Activated CD4-positive, CD25-positive, alpha-beta regulatory T cell treated with anti-CD3 and anti-CD28 coated beads, Interleukin-2, amount 50 U/mL, for 16 hours (primary cell): ENCODE measurements at places on chromosomes 7 and 10.

GRCh38 chr10:16950656-16951601 is 133.7 kb upstream of the RSU1 start:
- no peak for DNase-seq

DNA sequence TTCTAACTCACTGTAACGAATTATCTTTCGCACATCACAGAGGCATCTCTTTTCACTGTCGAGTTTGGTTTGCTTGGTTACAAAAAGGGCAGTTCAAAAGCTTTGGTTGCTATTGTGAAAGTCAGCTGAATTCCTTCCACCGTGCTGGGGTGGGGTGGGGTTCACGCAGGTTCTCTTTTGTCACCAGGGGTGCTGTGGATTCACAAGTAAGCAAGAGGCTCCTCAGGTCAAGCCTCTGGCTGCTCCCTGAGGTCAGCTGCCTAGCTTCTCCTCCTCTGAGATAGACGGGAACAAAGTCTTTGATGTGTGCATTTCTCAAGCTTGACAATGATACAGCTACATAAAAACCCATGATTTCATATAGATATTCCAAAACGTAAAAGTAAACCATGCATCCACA is 47.7 kb downstream of the EGFR start:
- DNase-seq, result no peak

DNA sequence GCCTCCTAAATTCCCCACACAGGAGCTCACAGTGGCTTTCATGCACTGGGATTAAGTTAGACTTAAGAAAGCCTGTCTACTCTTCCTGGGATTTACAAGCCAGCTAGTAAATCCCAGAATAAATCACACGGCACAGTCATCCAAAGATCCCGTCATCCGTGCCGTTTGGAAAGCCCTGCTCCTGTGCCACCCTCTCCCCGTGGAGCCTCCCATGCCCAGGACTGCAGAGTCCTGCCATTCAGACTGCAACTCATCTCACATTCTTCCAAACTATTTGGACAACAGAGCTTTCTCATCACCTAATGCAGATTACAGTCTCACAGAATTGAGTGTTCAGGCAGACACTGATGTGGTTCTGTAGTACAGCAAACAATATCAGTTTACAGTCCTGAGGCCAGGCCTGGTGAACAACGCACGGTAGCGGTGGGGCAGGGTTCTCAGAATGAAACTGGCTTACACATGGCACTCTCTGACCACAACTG is 166.5 kb downstream of the EGFR start:
- DNase-seq, result no peak

- DNase-seq, result no peak
Observed at GRCh38 chr10:14543904-14544210, 213.1 kb upstream of the FRMD4A start.

DNA sequence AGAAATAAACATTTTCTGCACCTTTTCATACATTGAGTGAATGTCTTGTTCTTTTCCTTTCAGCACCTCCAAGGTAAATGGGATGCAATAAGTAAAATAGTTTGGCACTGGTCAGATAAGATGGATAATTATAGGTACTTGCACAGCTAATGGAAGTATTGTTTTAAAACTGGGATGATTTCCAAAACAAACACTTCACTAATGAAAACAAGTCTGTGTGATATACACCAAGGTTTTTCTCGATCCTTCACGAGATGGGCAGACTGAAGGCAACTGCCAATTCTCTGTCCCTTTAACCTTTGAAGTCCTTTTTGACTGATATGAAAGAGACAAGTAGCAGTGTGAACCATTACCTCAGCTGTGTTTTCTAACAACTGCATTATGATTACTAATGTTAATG is 423.8 kb downstream of the GFRA1 start:
- DNase-seq, result no peak

- DNase-seq, result no peak
Observed at GRCh38 chr7:111990643-111991042, 215.6 kb downstream of the DOCK4 start.

GRCh38 chr10:110007701-110008517 is at the start of gene ADD3:
ADD3 (plus strand) TSS chr10:110007984; CDS start chr10:110100654, 92,670 bp downstream.
- DNase-seq, result peak; percentile 79

GRCh38 chr10:123858907-123859652 is 32.5 kb downstream of the CPXM2 start:
- no peak for DNase-seq

- DNase-seq, result no peak
Observed at GRCh38 chr10:80600256-80600655, 62.6 kb downstream of the SH2D4B start.

GRCh38 chr7:112926018-112926417 is 135.8 kb upstream of the TMEM168 start:
- DNase-seq, result no peak

- no peak for DNase-seq
Observed at GRCh38 chr10:47111329-47111862, 188.6 kb upstream of the GDF10 start.

DNA sequence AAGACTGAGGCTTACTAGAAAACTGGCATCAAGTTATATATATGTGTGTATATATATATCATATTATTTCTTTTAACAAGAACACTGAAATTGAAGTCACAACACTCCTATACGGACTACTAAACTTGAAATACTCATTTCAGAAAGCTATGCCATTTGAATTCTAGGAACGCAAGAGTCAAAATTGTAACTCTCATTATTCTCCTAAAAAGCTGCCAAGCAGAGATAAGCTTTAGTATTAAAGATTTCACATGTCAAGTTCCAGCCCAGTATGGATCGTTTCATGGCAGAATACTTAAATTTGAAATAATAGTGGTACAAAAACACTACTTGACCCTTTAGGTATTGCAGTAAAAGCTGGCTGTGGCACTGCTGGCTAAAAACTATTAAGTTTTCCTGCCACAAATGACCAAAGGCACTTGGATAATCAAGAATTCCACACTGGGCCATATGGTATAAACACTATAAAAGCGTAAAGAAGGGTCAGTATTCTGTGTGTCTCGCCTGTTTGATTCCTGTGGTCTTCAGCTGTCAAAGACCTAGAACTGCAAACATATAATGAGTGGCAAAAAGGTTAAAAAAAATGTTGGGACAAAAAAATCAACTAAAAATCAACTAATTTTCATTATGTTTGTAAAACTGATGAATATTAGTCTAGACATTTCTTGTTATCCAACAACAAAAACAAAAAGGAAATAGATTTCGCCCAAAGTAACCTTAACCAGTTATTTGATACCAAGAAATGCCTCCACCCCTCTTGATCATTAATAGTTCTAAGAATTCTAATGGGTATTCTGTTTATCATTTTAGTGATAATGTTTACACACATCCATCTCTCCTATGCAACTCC is 2.4 kb downstream of the CCDC71L start:
- DNase-seq, result no peak

GRCh38 chr7:158689488-158689887 is 15.1 kb downstream of the NCAPG2 start:
- DNase-seq, result no peak

- DNase-seq, result no peak
Observed at GRCh38 chr7:34158368-34159153, 253.2 kb downstream of the BMPER start.

DNA sequence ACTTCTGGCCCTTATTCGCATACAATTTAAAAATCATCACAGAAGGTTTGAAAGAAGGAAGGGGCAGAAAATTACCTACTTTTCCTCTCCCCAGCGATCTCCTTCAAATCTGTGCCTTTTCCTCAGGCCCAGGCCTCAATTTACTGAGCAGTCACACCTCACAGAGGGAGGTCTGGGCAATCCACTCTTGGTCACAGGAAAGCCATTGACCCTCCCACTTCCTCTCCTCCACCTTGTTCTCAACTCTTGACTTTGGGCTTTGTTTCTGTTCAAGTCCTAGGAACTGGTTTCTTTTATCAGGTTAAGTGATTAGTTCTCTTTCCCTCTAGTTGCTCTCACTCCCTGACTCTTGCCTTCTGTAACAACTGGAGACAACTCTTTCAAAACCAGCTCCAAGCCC is 37.0 kb upstream of the ATRNL1 start:
- no peak for DNase-seq

DNA sequence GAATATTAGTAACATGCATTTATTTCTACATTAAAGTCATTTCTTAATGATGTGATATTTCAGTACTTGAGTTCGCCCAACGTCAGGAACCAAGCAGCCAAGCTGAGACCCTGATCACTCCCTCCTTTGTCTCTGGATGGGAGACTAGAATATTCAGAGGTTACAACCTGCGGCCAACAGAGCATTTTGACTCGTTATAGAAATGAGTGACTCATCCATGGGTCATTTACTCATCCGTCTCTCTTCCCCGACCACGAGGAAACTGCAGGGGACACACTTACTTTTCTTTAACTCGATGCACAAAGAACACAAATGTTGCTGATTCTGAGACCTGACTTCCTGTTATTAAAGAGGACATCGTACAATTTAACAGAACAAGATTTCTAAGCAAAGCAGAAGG is 343.3 kb downstream of the FRMD4A start:
- no peak for DNase-seq

DNA sequence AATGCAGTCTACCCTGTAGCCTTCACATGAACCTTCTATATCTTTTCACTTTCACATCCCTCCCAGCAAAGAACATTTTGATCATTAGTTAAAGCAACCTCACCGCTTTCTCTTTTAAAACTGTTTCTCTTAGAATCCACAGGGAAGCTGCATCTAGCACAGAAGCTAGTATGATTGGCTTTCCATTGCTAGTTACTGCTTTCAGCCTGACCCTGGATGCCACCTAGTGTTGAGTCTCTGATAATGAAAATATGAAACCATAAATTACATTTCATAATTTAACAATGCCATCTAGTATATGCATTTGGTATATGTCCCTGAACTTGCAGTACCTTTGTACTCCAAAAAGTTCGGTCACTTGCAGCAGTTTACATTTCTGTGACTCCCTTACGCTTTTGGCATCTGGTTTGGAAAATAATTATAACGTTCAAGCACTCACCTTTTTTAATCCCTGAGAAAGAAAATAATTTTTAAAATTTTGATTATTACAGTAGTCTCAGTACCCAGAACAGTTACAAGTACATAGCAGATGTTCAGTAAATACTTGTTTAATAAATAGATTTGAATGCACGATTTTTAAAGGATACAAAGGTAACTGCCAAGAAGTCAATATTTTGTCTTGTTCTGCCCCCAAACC is 22.7 kb downstream of the CISD1 start:
- DNase-seq, result no peak

- DNase-seq, result no peak
Observed at GRCh38 chr10:120684226-120684625, 166.9 kb upstream of the WDR11 start.

- DNase-seq, result no peak
Observed at GRCh38 chr10:7157091-7157490, 253.7 kb downstream of the SFMBT2 start.

DNA sequence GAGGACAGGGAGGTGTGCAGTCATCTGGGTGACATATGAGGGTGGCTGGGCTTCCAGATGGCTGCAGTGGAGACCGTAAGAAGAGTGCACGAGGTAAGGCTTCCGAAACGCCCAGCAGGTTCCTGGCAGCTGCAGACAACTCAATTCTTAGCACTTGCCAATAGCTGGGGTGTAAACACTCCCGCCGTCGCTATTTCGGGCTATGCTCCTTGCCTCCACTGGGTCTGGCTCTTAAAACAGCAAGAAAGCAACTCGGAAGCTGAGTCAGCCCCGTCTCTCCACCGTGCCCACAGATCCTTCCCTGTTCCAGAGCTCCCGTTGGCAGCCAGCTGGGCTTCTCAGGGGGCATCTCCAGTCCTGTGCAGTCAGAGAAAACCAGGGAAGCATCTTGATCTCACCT is 6.1 kb upstream of the PDGFA start:
- no peak for DNase-seq

DNA sequence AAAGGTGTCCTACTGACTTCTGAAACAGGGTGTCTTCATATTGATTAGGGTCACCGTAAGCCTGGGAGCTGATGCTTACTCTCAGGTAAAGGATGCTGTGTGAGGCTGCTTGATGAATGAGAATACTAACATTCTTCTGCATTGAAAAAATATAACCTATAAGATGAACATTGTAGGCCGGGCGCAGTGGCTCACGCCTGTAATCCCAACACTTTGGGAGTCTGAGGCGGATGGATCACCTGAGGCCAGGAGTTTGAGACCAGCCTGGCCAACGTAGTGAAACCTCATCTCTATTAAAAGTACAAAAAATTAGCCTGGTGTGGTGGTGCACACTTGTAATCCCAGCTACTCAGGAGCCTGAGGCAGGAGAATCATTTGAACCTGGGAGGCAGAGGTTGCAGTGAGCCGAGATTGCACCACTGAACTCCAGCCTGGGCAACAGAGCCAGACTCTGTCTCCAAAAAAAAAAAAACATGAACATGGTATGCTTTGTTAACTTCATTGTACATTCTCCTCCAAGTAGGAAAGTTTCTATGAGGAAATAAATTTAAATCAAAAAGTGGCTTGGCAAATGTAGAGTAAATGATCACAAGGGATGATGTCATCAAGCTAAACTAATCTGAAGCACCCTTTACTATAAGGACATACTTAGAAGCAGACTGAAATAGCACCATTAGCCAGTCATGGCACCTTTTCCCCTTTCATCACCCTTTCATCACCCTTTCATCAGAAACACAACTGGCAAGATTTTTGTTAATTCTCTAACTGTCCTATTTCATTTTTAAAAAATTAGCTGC is 1.5 kb upstream of the BRAF start:
- DNase-seq, result no peak

DNA sequence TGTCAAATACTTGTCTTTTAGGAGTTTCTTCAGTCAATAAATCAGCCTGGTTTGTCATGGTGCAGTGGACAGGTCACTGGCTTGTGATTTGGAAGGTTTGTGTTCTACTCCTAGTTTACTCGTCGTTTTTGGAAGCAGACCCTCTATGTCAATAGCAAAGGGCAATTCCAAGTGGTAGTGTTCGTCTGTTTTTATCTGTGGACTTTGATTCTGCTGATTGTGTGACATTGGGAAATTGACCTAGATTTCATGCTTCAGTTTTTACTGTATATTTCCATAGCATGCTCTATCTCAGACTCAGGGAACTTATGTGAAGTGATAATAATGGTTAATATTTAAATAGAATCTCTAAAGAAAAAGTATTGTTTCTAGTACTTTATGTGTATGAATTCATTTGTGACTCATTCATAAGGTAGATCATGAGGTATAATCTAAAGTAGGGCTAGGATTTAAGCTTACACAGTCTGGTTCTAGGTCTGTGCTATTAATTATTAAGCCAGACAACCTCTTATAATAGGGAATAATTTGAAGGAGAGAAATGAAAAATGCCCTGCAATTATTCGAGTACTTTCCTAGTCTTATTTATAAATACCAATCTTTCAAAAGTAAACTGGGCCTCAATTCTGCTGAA is 198.1 kb downstream of the REEP3 start:
- no peak for DNase-seq

DNA sequence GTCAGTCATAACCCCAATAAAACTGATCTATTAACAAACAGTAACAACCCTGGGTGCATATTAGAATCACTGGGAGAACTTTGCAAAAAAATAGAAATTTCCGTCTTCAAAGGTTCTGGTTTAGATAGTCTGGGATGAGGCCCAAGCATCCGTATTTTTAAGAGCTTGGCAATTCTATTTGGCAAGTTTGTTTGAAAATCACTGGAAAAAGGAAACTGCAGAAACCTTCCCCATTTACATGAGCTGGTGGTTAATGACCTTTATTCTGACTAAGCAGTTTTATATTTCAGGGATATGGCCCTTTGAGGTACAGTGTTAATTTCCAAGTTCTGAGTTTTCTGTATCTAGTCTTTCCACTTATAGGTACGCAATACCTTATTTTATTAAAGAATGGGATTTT is 115.8 kb upstream of the PRR15 start:
- no peak for DNase-seq
